ENCODE measurements at places on chromosomes 1 and 21.

DNA sequence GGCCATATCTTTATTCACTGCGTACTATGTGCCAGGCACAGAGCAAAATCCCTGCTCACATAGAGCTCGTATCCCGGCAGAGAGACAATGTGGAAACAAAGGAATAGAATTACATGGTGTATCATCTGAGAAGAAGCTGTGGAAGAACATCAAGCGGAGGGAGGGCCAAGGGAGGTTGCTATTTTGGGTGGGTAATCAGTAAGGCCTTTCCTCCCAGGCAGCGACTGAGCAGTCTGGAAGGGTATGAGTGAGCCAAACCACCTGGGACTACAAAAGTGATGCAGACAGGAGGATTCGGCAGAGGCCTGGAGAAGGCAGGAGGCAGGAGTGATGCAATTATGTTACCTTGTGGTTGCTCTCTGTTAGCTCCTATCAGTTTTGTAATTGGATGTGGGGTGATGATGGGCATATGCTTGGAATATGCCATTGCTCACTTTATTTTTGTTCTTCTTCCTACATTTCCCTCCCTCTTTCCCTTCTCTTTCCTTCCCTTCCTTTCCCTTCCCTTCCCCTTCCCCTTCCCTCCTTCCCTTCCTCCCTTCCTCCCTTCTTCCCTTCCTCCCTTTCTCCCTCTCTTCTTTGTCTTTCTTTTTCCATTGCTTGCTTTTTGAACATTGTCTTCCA lies 172.9 kb downstream of the DISC1 start:
- no peak for DNase-seq

- DNase-seq: no peak
Observed at GRCh38 chr1:234602334-234603220, 7.4 kb downstream of the IRF2BP2 start.

GRCh38 chr1:39116116-39116607 lies 88.3 kb upstream of the MACF1 start:
- DNase-seq: no peak

- DNase-seq: no peak
Observed at GRCh38 chr1:234500269-234500668, 21.3 kb upstream of the TARBP1 start.

DNA sequence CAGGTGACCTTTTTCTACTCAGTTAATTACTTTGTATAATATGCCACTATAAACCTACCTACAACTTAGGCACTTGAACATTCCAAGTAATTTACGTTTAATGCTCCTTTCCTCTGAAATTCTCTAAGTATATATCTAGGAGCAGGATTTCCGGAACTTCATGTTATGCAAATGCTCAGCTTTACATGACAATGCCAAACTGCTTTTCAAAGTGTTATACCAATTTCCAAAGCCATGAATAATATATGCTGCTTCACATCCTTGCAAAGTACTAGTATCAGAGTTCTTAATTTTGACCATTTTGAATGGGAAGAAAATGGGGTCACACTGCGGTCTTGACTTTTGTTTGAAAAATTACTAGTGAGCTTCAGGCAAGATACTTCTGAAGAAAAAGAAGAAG lies 5.8 kb upstream of the XCL1 start:
- no peak for DNase-seq

- DNase-seq: no peak
Observed at GRCh38 chr1:214460304-214460916, 91.0 kb downstream of the PTPN14 start.

DNA sequence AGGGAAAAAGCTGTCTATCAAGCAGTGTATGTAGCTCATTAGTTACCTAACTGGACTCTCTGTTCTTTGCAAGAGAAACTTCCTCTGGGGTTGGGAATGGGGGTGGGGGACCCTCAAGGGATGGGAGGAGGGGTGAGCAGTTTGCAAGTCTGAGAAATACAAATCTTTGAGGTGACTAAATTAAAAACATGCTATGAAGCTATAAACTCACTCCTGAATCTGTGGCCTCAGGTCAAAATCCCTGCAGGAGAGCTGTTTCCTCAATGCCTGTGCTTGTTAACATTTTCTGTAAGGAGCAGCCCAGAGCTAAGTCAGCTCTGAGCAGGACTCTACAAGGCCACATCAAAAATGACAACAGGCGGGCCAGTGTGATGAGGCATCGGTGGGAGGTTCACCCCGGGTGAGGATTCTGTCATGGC lies 32.8 kb upstream of the PTPRC start:
- no peak for DNase-seq

DNA sequence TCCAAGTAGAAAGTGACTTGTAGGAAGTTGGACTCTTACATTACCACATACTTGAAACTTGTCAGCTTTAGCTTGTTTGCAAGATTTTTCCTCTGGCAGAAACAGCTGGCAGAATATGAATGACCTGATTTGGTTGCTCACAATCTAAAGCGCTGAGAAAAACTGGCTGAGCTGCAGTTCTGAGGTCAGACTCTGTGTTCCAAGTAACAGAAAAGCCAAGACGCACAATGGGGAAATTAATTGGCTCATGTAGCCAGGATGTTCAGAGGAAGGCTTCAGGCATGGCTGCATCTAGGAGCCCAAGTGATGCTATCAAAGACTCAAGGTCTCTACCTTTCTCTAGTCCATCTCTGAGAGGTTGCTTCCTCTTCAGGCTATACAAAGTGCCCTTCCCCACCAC lies 27.0 kb downstream of the ALPL start:
- no peak for DNase-seq

GRCh38 chr1:182622901-182623528 lies 18.8 kb upstream of the RGS16 start:
- no peak for DNase-seq

GRCh38 chr1:87508247-87508787 lies 179.6 kb downstream of the LMO4 start:
- no peak for DNase-seq

DNA sequence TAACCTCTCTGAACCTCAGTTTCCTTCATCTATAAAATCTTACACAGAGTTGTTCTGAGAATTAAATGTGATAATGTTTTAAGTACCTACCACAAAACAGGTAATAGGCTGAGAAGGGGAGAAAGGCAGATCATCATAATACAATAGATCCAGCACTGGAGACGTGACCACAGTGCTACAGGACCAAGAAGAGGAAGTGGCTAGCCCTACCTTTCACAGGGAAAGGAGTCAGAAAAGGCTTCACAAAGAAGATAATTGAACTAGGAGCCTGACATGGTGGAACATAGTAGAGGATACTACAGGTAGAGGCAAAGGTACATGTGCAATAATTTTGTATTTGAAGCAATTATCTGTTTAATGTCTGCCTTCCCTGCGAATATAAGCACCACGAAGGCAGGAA lies 45.1 kb downstream of the ERI3 start:
- no peak for DNase-seq

DNA sequence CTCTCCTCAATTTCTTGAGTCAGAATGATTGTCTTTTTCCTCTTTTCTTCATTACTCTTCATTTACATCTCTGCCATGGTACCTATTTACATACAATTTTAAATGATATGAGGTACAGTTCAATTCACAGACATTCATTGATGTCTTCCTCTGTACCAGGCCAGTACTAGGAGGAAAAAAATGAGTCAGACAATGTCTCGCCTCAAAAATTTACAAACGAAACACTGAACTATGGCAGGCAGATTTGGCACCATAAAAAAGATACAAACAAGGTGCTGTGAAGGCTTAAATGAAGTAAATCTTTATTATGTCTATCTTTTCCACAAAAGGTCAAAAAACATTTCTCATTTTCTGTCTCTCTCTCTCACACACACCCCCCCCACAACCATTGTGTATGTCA lies 71.0 kb downstream of the RGS13 start:
- no peak for DNase-seq

DNA sequence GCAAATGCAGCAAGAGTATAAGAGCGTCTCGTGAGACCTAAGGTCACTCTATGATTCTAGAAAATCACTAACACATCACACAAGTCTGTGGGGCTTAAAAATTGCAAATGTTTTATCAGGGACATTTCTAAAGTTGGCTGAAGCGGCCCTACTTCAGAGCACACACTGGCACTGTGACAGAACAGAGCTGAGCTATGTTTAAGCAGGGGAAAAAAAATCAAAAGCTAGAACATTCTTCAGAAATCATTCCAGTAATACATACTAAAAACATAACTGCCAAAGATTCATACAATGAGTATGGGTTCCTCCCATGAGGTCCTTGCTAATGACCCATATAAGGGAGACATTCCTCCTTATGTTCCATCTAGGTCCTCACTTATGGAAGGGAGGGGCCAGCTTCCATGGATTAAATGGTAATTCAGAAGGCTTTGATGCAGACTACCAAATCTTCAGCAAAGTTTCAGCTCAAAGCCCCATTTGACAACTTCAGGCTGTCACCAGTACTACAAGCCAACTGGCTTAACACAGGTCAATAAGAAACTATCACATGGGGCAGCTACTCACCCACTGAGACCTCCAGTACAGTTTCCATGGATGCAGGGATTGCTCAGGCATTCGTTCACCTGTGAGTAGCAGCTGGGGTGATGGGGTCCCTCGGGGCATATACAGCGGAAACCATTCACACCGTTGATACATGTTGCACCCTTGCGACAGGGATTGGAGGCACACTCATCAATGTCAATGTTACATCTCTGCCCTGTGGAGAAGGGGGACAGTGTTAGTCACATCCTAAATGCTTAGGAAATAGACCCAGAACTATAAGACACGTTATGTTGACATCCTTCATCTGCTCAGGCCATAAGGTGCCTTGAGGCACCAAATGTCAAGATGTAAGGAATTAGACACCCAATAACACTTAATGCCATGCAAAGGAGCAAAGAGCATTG lies 58.4 kb upstream of the ADAM30 start:
- DNase-seq: no peak

- no peak for DNase-seq
Observed at GRCh38 chr1:4307911-4308545, 346.4 kb upstream of the AJAP1 start.

DNA sequence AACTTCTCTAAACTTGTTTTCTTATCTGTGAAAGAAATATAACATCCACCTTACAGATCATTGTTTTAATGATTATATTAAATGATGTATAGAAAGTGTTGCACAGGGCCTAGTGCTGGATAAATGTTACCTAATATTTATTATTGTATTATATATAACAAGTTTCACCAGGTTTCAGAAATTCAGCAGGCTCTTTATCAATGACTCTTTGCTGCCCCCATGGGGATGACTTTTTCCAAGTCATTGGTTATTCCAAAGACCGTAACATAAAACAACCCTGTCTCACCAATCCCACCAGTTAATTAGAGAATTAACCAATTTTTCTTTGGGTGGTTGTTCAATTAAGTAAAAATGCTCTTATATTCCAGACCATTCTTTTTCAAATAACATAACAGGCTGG lies 7.3 kb upstream of the DEDD start:
- DNase-seq: no peak

DNA sequence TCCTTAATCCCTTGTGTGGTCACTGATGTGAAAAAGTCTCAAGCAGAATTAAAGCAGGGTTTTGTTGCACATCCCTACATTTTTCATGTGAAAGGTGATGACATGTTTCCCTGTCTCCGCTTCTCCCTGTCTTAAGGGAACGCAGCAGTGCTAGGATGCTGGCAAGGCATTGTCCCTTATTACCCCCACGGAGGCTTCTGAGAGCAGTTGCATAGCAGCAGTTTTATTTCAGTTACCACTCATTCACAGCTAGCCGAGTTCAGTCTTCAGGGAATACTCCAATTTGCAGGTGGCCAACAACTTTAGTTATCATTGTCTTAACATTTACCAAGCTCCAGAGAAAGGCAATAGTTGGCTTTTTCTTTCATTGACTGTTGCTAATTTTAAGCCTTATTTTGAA lies 89.1 kb downstream of the CLEC20A start:
- DNase-seq: no peak

DNA sequence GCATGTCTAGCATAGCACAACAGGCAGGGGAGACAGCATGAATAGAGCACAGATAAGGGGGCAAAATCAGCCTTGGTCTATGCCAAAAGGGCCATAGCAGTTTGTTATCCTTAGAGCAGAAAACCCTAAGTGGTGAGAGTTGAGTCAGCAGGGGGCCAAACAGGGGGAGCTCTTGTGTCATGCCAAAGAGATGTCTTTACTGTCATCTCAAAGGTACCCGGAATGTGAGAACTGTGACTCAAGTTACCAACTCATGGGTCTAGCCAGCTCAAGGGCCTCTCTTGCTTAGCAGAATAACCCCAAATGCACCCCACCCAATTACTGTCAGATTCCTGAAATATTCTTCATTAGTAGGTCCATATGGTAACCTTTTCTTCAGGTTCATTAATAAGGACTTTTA lies 45.9 kb upstream of the NRDC start:
- DNase-seq: no peak

- DNase-seq: no peak
Observed at GRCh38 chr1:163866564-163866963, 544.8 kb downstream of the NUF2 start.

DNA sequence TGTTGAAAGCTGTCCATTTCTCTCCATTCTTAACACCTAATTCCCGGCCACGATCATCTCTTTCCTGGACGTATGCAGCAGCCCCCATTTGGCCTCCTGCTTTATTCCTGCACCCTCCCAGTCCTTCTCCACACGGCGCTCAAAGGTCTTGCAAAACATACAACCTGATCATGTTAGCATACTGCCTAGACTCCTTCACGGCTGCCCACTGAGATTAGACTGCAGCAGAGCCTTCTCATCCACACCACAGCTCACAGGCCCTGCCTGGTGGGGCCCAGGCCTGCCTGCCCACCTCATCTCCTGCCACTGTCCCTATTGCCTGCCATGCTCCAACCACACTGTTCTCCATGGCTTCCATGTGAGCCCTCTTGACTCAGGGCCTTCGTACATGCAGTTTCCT lies 2.7 kb downstream of the GOLT1A start:
- no peak for DNase-seq

- no peak for DNase-seq
Observed at GRCh38 chr21:17612023-17612564, 607 bp downstream of the BTG3 start.

DNA sequence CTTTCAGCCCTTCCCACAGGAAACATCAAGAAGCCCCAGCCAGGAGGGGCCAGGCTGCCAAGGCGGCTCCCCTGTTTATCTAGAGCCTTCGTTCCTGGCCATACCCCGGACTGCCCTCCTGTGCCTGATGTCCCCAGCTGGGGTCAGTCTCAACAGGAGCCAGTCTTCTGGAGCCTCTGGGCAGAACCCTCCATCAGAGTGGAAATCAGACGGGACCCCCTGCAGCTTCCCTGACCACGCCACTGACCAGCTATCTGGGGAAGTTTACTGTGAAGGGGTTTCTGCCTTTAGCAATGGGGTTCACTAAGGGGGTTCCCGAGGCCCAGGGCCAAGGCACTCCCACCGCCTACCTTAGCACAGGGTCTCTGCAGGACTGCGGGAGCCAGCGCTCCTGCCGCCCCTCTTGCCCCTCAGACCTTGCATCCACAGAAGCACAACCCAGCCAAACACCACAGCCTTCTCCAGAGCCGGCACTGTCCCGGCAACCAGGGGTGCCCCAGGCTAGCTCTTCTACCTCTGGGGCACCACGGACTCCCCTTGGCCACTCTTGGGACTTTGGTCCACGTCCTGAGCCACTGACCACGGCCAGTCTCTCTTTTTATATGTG lies 3.5 kb upstream of the MTFR1L start:
- DNase-seq: no peak

- no peak for DNase-seq
Observed at GRCh38 chr1:112743174-112744008, 28.3 kb upstream of the PPM1J start.

- DNase-seq: no peak
Observed at GRCh38 chr1:228226956-228227791, 19.3 kb downstream of the OBSCN start.

Data from Panc1 (cell line).